ENCODE measurements at places on chromosomes 4 and X.

GRCh38 chrX:132744470-132744869, 214.0 kb downstream of the HS6ST2 start:
- DNase-seq: no peak

DNA sequence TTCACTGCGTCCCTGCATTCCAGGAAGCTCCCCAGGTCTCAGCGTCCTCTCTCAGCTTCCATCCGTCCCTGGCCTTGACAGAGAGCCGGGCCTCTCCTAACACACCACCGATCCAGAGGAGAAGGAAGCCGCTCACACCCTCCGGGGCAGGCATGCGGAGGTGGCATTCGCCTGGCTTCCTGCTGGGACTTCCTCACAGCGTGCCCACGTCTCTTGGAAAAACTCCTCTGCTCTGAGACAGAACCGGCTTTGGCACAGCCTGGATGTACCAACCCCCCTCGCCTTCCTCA, 3.2 kb downstream of the CTAG2 start:
- no peak for DNase-seq

- DNase-seq: no peak
These were observed 61.7 kb upstream of the C4orf50 start for GRCh38 chr4:6079965-6080364.

DNA sequence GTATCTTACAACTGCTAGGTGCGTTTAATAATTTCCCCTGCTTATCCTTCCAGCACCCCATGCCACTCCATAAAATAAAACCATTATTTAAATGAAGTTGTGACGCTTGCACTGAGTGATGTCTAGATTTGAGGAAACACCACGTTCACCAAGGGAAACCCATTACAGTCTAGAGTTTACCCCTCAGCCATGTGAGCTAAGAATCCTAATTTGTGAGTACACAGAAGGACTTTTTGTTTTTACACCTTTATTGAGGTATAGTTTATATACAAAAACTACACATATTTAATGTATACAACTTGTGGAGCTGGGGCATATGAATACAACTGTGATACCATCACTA, 326.8 kb downstream of the RAPGEF2 start:
- DNase-seq: no peak

- DNase-seq: no peak
These were observed 46.0 kb upstream of the NFKB1 start for GRCh38 chr4:102454981-102455685.

DNA sequence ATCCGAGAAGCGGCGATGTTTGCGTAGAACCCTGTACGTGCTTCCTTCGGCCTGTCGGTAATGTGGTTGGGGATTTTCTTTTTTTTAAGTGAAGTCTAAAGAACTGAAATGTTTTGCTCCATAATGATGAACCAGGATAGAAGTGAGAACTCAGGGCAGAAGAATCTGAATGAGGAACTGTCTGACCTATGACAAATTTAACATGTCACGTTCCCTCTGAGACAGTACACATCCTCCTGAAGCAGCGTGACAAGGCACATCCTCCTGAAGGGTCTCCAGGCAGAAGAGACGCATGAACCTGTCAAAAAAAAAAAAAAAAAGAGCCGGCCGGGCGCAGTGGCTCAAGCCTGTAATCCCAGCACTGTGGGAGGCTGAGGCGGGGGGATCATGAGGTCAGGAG, 6.2 kb downstream of the CSF2RA start:
- no peak for DNase-seq

DNA sequence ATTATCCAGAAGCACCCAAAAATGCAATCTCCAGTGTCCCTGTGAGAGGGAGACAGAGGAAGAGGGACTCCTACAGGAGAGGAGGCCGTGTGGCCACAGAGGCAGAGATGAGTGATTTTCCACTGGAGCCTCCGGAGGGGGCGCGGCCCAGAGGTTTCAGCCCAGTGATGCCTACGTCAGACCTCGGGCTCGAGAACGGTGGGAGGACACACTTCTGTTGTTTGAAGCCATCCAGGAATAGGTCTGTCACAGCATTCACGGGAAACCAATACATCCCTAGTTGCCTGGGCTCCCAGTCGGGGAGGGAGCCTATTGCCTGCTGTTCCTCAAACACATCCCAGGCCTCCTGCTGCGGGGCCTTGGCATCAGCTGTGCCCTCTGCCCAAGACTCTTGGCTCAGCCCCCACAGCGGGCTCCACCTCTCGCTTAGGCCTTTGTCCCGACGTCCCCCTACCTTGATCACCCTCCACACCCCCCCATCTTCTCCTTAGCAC, 39.2 kb upstream of the HMX1 start:
- no peak for DNase-seq

- no peak for DNase-seq
These were observed 880.6 kb upstream of the INTU start for GRCh38 chr4:126752126-126752525.

GRCh38 chrX:77938083-77938680, 27.7 kb downstream of the ATP7A start:
- DNase-seq: no peak

GRCh38 chr4:174402470-174403176, 118.9 kb downstream of the CEP44 start:
- no peak for DNase-seq

- DNase-seq: no peak
These were observed 46.5 kb downstream of the KLF8 start for GRCh38 chrX:56278692-56279091.

GRCh38 chr4:160848901-160849760, 1314.7 kb downstream of the FSTL5 start:
- no peak for DNase-seq

DNA sequence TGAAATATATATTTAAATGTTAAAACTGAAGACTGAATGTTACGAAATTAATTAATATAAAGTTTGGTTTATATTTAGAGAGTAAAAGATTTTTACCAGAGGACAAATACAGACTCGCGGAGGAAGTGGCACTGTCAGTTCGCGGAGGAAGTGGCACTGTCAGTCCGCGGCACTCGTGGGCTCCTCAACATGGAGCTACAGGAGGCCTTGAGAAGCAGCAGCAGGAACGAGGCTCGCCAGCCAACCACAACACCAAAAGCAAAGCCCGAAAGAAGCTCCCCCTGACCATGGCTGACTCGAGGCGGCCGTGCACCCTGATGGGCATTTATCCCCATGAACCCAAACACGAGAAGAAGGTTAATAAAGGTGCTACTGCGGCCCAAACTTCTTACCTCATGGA, 125.3 kb upstream of the PABPC4L start:
- no peak for DNase-seq

GRCh38 chrX:47143894-47144625, 442 bp downstream of the NDUFB11 start:
- DNase-seq: no peak

GRCh38 chr4:80268081-80268823, 1.8 kb downstream of the FGF5 start:
- no peak for DNase-seq

GRCh38 chr4:79864500-79865200, 208.4 kb downstream of the ANTXR2 start:
- DNase-seq: no peak

DNA sequence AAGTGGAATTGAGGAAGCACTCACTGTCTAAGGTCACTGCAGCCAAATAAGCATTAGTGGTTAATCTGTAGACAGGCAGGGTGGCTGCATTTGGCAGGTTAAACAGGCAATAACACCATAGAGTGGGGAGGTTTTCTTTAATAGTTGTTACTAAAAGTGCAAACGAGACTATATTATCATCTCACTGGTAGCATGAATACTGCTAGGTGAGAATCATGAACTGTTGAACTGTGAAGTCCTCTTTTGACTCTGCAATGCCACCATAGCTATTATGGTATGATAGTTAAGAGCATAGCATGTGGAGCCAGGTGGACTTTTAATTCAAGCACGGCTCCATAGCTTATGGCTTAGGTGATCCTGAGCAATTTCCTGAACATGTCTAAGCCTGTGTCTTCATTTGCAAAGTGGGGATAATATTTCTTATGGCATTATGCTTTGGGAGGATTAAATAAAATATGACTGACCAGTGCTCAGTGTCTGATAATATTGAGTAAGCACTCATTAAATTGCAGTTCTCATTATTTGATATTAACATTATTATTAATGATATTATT, 235.6 kb upstream of the HHIP start:
- no peak for DNase-seq

- no peak for DNase-seq
These were observed 991.8 kb upstream of the SLIT2 start for GRCh38 chr4:19259920-19260319.

- no peak for DNase-seq
These were observed 22.9 kb upstream of the PUDP start for GRCh38 chrX:7170898-7171297.

DNA sequence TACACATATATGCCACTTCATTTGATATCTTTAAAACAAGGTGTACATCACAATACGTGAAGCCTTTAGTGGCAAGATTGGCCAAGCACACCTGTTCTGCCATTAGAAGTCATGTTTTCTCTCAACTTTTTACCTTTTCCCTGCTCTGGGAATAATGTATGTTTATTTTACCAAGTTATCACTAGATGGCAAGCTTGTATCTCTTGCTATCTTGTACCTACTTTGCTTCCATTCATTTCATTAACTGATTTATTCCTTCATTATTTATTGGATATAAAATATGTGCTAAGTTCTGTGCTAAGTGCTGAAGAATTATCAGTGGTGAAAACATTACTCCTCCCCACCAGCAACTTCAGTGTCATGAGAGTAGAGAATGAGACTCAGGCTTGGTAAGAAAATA, 245.5 kb downstream of the ANK2 start:
- DNase-seq: no peak

DNA sequence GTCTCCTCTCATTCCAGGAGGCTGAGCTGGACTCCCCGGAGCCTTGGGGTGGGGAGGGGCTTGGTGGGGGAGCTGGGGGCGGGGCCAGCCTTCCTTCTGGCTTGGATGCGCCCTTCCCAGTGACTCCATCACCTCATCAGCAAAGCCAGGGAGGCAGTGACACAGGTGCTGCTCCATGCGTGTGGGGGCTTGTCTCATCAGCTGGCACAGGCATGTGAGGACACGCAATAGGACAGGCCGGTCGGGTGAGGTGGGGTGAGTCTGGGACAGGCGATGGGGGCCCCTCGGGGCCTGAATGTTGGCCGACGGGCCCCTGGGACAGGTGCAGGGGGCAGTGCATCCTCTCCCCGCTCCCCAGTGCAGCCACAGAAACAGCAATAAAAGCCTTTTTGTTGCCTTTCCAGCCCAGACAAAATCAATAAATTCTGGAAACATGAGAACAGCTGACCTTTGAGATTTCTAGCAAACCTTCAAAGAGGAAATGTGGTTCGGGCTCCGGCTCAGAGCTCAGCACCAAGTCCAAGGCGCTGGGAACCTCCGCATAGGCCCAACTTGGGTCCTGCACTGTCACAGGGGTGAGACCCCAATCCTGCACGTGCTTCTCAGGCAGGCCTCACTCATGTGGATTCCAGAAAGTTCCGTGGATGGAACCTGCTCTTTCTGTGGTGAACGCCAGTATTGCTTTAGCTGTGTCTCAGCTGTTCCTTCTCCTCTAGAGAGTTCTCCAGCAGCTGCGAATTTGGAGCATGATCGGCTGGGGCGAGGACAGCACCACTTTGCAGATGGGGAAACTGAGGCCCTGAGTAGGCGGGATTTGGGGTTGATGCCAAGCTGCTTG, 18.5 kb downstream of the ADRA2C start:
- DNase-seq: no peak

DNA sequence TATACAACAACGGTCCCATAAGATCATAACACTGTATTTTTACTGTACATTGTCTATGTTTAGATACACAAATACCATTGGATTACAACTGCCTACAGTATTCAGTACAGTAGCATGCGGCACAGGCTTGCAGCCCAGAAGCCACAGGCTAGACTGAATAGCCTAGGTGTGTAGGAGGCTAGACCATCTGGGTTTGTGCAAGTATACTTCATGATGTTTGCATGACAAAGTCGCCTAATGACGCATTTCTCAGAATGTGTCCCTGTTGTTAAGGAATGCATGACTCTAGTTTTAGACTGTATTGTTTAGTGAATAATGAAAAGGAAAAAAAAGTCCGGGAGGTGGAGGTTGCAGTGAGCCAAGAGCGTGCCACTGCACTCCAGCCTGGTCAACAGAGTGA, 56.5 kb upstream of the C4orf50 start:
- no peak for DNase-seq

DNA sequence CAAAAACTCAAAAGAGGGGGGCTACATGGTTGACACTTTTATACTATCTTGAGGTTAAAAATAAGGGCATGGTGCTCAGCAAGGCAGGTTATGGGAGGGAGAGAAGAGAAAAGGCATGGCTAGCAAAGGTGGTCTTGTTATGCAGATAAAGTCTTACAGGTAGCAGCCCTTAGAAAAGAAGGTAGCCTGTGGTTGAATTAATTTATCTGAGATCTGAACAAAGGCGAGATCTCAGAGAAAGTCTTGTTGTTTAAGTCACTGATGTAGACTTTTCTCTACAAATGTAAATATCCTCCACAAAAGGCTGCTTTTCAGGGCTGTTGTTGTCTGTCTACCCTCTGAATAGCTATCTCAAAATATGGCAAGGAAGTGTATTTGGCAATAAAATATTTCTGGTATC, 1250.4 kb downstream of the PCDH18 start:
- DNase-seq: no peak

GRCh38 chrX:118975831-118976598, 1.6 kb downstream of the LONRF3 start:
- DNase-seq: no peak

DNA sequence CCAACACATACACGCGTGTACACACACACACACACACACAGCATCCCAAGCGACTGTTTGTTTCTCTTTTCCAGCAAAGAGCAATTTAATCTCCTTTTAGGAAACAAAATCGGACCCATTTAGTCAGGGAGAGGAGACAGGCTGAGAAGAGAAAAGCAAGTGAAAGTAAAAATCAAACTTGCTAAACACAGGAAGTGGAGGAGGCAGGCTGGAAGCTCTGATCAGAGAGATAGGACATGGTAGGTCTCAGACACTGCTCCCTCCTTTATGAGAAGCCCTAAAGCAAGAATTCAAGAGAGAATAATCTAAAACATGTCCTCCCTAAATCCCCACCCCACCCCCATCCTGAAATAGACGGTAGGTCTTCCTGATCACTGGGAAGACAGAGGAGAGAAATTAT, 62.3 kb downstream of the GPC3 start:
- no peak for DNase-seq

GRCh38 chr4:36187723-36188333, 56.5 kb downstream of the ARAP2 start:
- no peak for DNase-seq

All from AG04449 (cell line).